Myocyte (in vitro differentiated cells): ENCODE measurements at places on chromosomes 7 and 10. TPM values are rescaled to one million over a fixed set of nuclear protein-coding genes. Genes with fewer than 3 reads are reported as not detected.

PSMA2 gene
- total RNA-seq: 145 and 162 TPM in 2 replicates

ORAI2 gene
- total RNA-seq: 33.5 and 55.6 TPM in 2 replicates

GRCh38 chr7:75922966-75923603 lies 8.1 kb downstream of the POR start:
- peak; percentile 31 for DNase-seq

- no peak for DNase-seq
Measured at GRCh38 chr7:103379270-103379975, 32.0 kb downstream of the PSMC2 start.

GRCh38 chr10:113534423-113534822 lies 18.4 kb upstream of the HABP2 start:
- no peak for DNase-seq

DNA sequence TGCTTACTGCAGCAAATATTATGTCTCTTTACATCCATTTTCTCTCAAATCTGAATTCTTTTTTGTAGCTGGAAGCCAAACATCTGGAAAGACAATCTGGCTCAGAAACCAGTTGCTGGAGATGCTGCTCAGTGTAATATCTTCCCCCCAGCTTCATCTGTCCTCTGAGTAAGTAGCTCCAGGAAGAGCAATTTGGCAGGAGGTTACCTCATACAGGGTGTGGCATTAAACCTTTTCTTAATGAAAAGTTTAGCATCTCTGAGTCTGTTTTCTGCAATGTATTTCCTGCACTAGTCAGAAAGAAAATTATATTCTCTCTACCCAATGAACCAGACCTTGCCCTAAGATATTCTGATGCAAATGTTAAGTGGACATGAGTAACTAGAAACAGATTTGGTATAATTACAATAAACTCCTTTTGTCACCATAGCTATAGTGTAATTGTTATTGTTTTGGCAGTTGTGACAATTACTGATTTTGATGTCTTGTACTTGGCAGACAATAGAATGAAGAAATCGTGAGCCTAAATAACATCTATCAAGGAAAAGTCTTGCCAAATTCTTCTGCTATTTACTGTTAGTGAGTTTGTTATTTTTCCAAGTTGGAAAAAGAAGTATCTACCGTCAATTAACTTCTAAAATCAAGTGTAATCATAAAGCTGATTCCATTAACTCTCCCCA lies 123.3 kb downstream of the WDFY4 start:
- DNase-seq: no peak

- no peak for DNase-seq
Measured at GRCh38 chr10:113221756-113222168, 271.7 kb downstream of the TCF7L2 start.

DNA sequence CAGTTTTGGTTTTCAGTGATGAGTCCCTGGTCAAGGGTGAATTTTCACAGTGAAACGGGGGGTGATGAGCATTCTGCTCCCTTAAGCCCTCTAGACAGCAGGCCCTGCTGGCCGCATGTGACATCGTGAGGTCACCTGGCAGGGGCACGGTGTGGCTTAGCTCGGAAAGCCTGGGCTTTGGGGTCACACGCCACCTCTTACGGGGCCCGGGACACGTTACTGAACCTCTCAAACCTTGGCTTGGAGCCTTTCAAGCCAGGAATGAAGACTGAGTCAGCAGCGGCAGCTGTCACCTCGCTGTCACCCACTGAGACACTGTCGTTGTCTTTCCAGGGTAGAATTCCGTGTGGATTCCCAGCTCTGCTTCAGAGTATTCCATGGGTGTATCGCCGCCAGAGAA lies 4.1 kb downstream of the GET4 start:
- peak; percentile 93 for DNase-seq

GRCh38 chr10:77237120-77237519 lies 400.5 kb downstream of the KCNMA1 start:
- no peak for DNase-seq

TDRD1 gene
- 0.51 and 0.62 TPM in 2 replicates for total RNA-seq

GRCh38 chr10:62826273-62826672 lies 10.1 kb upstream of the EGR2 start:
- no peak for DNase-seq

GRCh38 chr10:129742742-129743550 lies 221.1 kb downstream of the EBF3 start:
- no peak for DNase-seq

DNA sequence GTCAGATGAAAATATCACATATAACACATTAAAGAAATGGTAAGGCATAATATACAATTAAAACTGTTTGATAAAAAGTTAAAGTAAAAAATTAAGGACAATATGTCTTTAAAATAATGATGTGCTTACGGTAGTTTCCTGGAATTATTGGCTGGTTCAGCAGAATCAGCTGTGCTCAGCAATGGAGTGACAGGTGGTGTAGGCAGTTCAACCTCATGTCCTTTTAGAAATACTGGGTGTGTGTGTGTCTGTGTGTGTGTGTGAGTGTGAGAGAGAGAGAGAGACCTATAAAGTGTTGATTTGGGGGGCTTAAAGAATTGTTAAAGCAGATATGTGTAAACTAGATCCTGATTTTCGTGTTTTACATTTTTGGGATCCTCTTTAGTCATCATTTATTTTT lies 141.2 kb downstream of the ADAM22 start:
- DNase-seq: peak; percentile 44

DNA sequence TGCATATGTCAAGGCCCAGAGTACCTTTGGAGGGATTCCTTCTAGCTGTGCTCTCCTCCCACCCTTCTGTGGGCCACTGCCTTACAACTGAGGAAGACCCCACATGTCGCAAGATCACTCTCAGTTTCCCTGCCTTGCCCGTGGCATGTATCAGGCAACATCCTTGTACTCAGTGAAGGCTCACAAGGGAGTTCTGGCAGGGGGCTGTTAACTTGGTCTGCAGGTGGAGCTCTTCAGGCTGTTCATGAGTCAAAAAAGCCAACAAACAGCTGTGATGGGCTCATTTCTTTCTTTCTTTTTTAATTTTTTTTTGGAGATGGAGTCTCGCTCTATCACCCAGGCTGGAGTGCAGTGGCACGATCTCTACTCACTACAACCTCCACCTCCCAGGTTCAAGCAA lies 513.0 kb upstream of the ANKRD30A start:
- no peak for DNase-seq

GRCh38 chr7:37028909-37029440 lies 304.7 kb upstream of the AOAH start:
- DNase-seq: no peak

GRCh38 chr7:90425376-90425775 lies 22.1 kb downstream of the CLDN12 start:
- no peak for DNase-seq

DNA sequence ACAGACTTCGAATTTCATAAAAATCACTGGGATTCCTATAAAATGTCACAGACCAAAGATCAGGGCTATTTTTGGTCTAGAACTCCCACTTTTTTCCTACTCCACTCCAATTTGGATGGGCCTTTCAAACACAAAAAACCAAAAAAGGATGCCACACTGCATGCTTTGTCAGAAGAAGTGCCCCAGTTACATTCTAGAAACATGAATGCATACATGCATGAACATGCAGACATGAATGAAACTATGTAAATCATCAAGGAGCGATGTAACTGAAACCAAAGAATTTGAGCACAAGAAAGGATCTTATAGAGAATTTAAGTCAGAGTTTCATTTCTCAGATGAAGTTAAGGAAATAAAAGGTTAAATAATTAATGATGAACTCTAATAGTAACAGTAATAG lies 31.8 kb upstream of the FAM133B start:
- DNase-seq: no peak

- DNase-seq: peak; percentile 47
Measured at GRCh38 chr7:44194069-44194468, 4.8 kb upstream of the GCK start.

GRCh38 chr7:22853138-22853537 lies 30.5 kb upstream of the TOMM7 start:
- DNase-seq: no peak

- DNase-seq: no peak
Measured at GRCh38 chr10:113879691-113880090, 25.2 kb downstream of the NHLRC2 start.

DNA sequence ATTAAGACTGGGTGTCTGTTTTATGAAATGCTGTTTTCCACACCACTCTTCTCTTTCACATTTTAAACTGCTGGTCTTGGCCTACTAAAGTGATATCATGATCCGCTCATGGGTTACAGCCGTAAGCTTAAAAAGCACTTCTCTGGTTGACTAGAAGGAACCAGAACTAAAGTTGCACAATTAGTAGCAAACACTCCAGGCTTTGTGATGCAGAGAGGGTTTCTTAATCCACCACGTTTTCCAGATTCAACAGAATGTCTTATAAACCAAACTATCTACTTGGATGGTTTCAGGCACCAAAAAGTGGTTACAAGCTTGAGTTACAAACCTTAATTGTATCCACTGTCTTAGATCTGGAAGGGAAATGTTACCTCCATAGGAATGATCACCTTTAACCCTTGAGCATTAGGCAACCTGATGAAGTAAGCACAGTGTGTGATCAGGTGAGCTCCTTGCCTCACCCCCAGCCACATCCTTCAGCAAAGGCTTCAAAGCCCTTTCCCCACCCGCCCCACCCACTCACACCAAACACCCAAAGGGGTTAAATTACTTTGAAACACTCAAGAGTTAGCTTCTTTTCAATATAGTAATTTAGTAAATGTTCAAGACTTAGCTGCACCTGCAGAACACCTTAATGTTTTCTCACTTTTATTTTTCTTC lies 3.5 kb downstream of the ELMO1 start:
- DNase-seq: no peak

DNA sequence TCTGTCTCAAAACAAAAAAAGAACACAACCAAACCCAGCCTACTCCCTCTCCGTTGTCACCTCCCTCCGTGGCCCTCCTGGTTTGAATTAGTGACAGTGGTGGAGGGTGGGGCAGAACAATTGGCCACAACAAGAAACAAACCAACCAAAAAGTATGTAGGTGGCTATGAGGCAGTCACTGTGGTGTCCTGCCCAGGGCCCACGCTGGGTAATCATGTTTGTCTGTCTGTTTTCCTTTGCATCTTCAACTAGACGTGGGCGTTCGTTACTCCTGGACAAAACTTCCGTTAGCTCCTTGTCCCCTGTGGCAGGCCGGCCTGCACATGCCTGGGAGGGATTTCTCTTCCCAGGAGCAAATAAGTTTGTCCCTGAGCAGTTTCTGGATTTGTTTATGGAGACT lies 78.4 kb downstream of the XRCC2 start:
- DNase-seq: no peak

GRCh38 chr10:64215088-64215487 lies 693.9 kb downstream of the REEP3 start:
- DNase-seq: no peak

DNA sequence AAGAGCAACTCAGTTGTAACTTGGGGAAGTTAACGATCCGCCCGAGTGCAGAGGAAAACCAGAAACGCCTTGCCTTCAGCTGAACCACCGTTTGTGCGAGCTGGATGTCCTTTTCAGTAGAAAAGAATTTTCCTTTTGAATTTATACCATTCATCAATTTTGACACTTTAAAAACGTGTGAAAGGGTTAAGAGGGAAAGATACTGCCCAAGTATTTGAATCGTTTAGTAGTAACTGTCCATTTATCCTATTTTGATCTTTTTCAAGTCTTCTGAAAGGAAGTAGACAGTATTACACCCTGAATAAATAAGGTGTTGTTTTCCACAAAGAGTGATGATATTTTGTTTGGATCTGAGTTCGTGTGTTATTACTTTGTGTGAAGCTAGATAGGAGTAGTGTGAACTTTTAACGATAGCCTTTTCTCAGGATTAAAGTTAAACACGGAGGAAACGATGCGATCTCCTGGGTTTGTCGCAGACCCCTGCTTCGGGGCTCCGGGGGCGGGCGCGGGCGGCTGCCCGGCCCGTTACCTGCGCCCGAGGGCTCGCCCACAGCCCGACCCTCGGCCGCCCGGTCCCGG lies 830 bp upstream of the BMI1 start:
- no peak for DNase-seq

GRCh38 chr7:79182283-79182682 lies 271.2 kb downstream of the MAGI2 start:
- peak; percentile 62 for DNase-seq

CREM gene
- total RNA-seq: 75.2 and 78.4 TPM in 2 replicates

CRHR2 gene
- total RNA-seq: not detected in 2 replicates

DNA sequence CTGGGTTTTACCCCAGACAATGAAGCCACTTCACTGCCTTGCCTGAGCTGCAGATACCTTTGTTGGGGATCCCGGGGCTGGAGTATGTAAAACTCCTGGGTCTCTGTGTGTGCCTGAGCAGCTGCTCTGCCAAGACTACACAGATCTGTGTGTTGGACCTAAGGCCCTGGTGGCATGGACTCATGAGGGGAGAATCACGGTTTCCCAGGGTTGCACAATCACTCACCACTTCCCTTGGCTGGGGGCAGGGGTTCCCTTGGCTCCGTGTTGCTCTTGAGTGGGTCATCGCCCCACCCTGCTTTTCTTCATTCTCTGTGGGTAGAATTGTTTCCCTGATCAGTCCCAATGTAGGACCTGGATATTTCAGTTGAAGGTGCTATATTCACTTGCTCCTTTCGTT lies 13.9 kb upstream of the TBATA start:
- DNase-seq: no peak

NODAL gene
- not detected in 2 replicates for total RNA-seq

DNA sequence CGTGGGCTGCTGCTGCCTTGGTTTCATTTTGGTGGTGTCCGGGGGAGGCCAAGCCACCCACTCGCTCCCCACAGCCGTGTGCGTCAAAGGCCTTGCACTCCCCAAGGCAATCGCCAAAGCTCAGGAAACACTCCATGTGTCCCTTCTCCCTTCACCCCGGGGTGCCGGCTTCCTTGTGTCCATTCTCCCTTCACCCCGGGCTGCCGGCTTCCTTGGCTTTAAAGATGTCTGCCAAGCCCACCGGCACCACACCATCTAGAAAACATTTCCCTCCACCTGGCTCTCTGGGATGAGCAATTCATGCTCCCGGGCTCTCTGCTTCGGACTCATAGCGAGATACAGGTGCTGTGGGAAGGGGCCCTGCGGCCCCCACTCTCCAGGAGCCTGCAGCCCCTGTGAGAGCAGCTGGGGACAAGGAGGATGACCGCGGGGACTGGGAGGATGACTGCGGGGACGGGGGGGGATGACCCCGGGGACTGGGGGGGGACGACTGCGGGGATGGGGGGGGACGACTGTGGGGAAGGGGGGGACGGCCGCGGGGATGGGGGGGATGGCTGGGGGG lies 322.1 kb downstream of the DNAJB6 start:
- DNase-seq: no peak

GRCh38 chr7:132133501-132133900 lies 442.8 kb downstream of the PLXNA4 start:
- peak; percentile 6 for DNase-seq

DNA sequence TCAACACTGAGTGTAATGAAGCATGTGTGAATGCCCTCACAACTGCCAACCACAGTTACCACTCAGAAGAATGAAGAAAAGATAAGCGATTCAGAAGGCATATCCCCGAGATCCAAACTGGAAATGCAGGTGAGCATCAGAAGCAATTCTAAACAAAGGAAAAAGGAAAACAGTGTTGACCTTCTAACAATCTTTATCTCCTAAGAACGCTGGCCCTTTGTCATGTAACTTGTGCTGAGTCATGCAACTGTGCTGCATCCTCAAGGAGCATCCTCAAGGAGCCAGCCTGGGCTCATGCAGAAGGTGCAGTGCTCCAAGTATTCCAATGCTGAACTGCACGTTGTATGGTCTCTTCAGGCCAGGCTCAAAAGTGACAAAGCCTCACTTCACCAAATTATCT lies 30.6 kb downstream of the SEC61G start:
- no peak for DNase-seq

- no peak for DNase-seq
Measured at GRCh38 chr10:33040436-33040835, 82.4 kb upstream of the ITGB1 start.

ELFN1 gene
- total RNA-seq: not detected in 2 replicates

GRCh38 chr7:106012935-106013439 lies 49.9 kb downstream of the CDHR3 start:
- peak; percentile 98 for DNase-seq

ZNF736 gene
- 7.6 and 10.2 TPM in 2 replicates for total RNA-seq

PBLD gene
- total RNA-seq: 9.2 and 10.5 TPM in 2 replicates

KCNH2 gene
- 6.9 and 8.7 TPM in 2 replicates for total RNA-seq

OIT3 gene
- 0.21 and 0.51 TPM in 2 replicates for total RNA-seq
